ENCODE measurements at places on chromosomes 1 and 21.

DNA sequence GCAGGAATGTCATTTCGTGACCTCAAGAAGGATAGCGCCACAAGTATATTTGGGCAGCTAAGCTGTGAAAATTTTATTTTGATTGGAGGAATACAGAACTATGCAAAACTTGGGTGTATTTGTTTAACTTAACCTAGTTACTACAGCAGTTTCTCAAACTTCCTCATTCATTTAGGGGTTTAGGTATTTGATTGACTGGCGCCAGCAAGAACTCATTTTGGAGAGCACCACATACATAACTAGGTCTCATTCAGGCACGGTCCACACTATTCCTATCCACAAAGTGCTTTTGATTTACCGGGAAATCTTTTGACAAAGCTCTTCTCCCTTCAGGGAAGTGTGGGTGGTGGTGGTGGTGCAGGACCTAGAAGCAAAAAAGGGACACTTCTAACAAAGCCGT is 155.1 kb upstream of the NRIP1 start:
- no peak for DNase-seq

- DNase-seq, result no peak
Measured at GRCh38 chr1:214500340-214501055, 50.9 kb downstream of the PTPN14 start.

GRCh38 chr1:33176887-33177286 is 5.0 kb downstream of the TRIM62 start:
- no peak for DNase-seq

DNA sequence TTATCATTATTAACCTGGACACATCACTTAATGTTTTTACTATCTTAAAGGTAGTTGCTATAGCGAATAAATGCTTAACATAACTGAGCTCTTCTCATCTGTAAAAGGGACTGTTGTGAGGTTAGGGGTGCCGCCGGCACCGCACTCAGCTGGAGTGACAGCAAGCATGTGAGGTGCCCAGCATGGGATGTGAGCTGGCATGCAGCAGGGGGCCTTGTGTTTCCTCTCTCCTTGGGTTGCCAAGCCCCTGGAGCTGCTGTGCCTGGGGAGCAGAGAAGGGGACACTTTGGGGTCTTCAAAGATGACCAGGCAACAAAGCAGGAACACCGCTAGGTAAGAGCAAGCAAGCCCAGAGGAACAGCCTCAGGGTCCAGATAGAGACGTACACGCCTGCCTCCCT is 2.1 kb upstream of the ZC3H12A start:
- DNase-seq, result no peak

DNA sequence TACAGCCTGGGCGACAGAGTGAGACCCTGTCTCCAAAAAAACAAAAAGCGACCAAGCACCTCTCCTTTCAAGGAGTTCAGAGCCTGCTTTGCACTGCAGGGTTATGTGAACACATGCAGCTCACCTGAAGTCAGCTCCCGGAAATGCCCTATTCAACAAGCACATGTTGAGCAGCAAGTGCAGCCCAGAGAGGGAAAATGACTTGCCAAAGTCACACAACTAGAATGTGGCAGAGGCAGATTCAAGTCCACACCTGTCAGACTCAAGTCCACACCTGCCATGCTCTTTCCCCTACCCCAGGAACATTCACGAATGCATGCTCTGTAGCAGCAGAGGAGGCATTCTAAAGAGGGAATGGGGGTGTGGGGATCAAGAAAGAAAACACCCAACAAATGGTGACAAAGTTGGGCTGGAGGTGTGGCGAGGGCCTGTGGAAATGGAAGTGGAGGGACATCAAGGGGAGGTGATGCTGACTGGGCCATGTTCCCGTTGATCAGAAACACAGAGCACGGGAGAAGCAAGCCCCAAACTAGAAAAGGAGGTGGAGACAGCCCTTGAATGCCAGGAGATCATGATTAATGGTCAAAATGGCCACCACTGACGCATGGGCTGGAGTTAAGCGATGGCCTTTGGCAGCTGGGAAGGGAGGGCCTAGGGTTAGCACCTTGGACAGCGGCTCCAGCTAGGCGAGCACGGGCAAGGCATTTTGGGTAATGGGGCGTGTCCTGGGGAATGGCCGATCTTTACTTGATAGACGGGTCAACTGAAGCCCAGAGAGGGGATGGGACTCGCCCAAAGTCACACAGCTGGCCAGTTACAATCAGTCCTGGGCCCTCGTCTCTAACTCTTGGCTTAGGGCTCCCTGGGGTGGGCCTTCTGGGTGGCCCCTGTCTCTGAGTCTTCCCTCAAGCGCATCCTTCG is 21.5 kb downstream of the RAP1GAP start:
- DNase-seq, result no peak

DNA sequence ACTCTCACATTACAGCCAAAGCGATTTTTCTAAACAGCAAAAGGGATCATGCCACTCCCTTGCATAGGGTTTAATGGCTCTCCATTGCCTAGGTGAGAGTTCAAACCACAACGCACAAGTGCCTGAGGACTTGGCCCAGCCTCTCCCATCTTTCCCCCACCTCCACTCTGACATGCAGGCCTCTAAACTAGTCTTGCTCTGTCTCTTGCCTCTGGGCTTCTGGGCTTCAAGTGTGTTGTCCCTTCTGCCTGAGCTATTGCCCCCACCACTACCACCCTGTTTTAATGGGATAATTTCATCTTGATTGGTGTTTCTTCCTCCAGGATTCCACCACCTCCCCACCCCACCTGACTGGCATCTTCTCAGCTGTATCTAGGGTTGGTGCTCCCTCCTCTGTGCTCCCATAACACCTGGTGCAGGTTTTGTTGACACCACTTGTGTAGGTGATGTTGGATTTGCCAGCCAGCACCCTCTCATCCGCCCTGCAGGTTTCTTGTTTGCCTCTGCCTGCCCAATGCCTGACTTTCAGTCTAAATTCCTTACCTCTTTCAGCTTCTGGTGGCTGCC is 2.7 kb upstream of the ZBTB21 start:
- DNase-seq, result no peak
